ENCODE measurements at places on chromosomes 7 and 10.

DNA sequence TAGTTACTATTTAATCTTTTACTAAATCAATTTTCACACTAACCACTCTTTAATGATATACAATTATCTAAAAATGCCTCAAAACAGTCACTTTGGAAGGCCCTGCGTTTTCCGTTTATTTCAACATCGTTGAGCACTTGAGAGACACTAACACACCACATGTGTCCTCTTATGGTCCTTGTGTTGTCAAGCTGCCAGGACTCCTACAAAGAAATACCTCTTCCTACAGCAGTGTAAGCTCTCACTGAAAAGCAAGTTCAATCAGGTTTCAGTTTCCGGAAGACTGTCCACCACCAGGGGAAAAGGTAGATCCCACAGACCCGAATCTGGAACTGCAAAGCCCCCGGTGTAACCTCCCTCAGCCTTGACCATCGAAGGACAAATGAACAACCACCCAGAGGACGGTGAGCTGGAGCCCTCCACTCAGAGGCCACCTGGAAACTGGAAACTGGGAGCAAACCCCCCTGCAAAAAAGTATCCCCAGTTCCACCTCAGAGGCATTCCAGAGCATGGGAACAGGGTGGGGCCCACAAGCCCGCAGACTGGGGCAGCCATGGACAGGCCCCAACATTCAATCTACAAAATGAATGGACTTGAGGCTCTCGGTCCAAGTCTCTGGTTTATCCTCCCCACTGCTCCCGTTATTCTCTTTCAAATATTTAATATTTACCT lies 37.6 kb downstream of the KCNH2 start:
- no peak overlapping the region for H3K27ac ChIP-seq
- H3K36me3 ChIP-seq, result no peaks in the 10 kb centered on the region
- no peak overlapping the region for H3K4me3 ChIP-seq

GRCh38 chr7:23863209-23863787 lies 153.3 kb downstream of the STK31 start:
- peak; percentile 4 for DNase-seq
- no peak overlapping the region for H3K27ac ChIP-seq
- no peaks in the 10 kb centered on the region for H3K4me1 ChIP-seq
- peaks cover 7% of the 10 kb centered on the region for H3K27me3 ChIP-seq

DNA sequence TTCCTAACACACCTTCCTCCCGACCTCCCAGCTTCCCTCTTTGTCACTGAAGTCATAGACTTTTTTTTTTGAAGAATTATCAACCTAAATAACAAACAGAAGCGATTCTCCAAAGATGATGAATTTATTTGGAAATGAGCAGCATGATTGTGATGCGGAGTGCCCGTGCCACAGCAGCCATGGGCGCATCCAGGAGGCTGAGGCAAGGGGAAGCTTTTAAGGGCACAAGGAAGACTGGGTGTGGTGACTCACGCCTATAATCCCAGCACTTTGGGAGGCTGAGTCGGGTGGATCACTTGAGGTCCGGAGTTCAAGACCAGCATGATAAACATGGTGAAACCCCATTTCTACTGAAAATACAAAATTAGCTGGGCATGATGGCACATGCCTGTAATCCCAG lies 16.2 kb upstream of the GIMAP8 start:
- DNase-seq, result no peak
- H3K4me3 ChIP-seq, result no peak overlapping the region
- H3K36me3 ChIP-seq, result no peaks in the 10 kb centered on the region
- H3K27ac ChIP-seq, result no peak overlapping the region
- no peaks in the 10 kb centered on the region for H3K27me3 ChIP-seq

- H3K4me3 ChIP-seq, result no peak overlapping the region
- no peak for DNase-seq
- peaks cover 9% of the 10 kb centered on the region for H3K4me1 ChIP-seq
- no peak overlapping the region for H3K27ac ChIP-seq
Observed at GRCh38 chr10:8193546-8193945, 139.1 kb downstream of the GATA3 start.

GRCh38 chr10:6743291-6743849 lies 163.3 kb upstream of the PRKCQ start:
- no peaks in the 10 kb centered on the region for H3K36me3 ChIP-seq
- H3K27ac ChIP-seq, result no peak overlapping the region
- H3K27me3 ChIP-seq, result peaks cover 14% of the 10 kb centered on the region
- H3K4me3 ChIP-seq, result no peak overlapping the region
- H3K4me1 ChIP-seq, result no peaks in the 10 kb centered on the region

DNA sequence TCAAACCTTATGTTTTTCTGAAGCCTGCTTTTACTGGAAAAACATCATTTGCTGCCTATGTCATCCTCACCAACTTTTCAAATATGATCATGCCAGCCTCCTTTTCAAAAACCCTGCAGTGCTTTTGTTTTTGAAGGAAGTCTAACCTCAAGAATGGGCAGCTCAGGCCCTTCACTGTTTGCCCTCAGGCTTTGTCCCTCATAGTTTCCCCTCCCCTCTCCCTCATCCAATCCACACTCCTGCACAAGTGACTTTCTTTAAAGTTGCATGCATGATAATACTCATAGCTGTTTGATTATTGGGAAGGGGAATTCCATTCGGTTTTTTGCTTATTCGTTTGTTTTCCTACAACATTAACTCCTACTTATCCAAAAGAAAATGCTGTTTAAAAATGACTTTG lies 219.4 kb downstream of the SEMA3E start:
- no peaks in the 10 kb centered on the region for H3K27me3 ChIP-seq
- no peaks in the 10 kb centered on the region for H3K4me1 ChIP-seq
- H3K4me3 ChIP-seq, result no peak overlapping the region
- no peak for DNase-seq
- no peaks in the 10 kb centered on the region for H3K36me3 ChIP-seq

GRCh38 chr10:100962351-100963080 lies 6.8 kb upstream of the SEMA4G start:
- H3K27me3 ChIP-seq, result no peaks in the 10 kb centered on the region
- no peaks in the 10 kb centered on the region for H3K4me1 ChIP-seq

- H3K4me1 ChIP-seq, result no peaks in the 10 kb centered on the region
- no peaks in the 10 kb centered on the region for H3K36me3 ChIP-seq
- H3K27me3 ChIP-seq, result peaks cover 8% of the 10 kb centered on the region
- no peak overlapping the region for H3K27ac ChIP-seq
- H3K4me3 ChIP-seq, result no peak overlapping the region
- DNase-seq, result no peak
Observed at GRCh38 chr7:67636348-67637022, 639.9 kb downstream of the TYW1 start.

- H3K27ac ChIP-seq, result no peak overlapping the region
- H3K27me3 ChIP-seq, result no peaks in the 10 kb centered on the region
- no peaks in the 10 kb centered on the region for H3K4me1 ChIP-seq
- H3K4me3 ChIP-seq, result no peak overlapping the region
- H3K36me3 ChIP-seq, result no peaks in the 10 kb centered on the region
Observed at GRCh38 chr7:82294865-82295264, 148.7 kb downstream of the CACNA2D1 start.

GRCh38 chr7:117667456-117667855 lies 187.6 kb downstream of the CFTR start:
- peaks cover 2% of the 10 kb centered on the region for H3K27me3 ChIP-seq

GRCh38 chr7:13322126-13322525 lies 634.7 kb downstream of the ARL4A start:
- H3K4me3 ChIP-seq, result no peak overlapping the region
- DNase-seq, result no peak
- no peaks in the 10 kb centered on the region for H3K27me3 ChIP-seq

DNA sequence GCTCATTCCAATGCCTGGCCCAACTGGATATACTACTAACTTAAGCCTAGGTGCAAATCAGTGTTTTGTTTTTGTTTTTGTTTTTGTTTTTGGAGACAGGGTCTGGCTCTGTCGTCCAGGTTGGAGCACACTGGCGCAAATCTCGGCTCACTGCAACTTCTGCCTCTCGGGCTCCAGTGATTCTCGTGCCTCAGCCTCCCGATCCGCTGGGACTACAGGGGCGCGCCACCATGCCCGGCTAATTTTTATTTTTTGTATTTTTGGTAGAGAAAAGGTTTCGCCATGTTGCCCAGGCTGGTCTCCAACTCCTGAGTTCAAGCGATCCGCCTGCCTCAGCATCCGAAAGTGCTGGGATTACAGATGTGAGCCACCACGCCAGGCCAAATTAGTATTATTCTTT lies 1.6 kb downstream of the PPP3CB start:
- H3K27me3 ChIP-seq, result no peaks in the 10 kb centered on the region
- H3K27ac ChIP-seq, result peak overlapping the region; percentile 12
- H3K36me3 ChIP-seq, result peaks cover 5% of the 10 kb centered on the region
- H3K4me3 ChIP-seq, result peak overlapping the region; percentile 68
- no peak for DNase-seq

DNA sequence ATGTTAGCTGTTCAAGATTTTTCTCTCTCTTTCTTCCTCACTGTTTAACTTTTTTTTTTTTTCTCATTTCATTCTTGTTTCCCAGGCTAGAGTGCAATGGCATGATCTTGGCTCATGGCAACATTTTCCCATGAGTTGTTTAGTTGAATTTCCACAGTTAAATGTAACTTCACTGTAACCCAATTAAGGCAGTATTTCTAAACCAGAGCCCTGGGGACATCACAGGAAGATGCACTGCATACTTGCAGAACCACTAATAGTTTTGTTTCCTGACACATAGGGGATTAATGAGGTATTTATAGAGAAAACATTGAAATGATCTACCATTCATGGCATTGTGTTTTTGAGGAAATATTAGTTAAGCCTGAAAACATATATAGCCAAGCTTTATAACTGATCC lies 795.6 kb upstream of the GHITM start:
- no peak overlapping the region for H3K4me3 ChIP-seq
- no peaks in the 10 kb centered on the region for H3K36me3 ChIP-seq
- DNase-seq, result no peak

DNA sequence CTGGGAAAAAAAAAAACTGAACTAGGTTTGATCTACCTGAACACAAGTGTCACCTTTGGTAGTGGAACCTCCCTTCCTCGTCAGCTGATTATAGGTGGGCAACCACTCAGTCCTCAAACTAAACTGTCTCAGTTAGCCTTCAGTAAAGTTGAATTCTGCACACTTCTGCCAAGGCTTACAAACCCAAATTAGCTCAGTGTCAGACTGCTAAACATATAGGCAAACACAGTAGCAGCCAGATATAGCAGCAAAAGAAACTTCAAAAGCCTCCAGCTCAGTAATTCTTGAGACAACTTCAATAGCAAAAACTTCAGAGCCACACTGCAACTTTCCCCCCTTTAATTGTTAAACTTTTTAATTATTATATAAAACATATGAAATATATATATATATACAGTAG lies 956.9 kb downstream of the XPNPEP1 start:
- H3K36me3 ChIP-seq, result no peaks in the 10 kb centered on the region
- H3K27me3 ChIP-seq, result no peaks in the 10 kb centered on the region
- DNase-seq, result no peak
- no peak overlapping the region for H3K27ac ChIP-seq
- no peak overlapping the region for H3K4me3 ChIP-seq

DNA sequence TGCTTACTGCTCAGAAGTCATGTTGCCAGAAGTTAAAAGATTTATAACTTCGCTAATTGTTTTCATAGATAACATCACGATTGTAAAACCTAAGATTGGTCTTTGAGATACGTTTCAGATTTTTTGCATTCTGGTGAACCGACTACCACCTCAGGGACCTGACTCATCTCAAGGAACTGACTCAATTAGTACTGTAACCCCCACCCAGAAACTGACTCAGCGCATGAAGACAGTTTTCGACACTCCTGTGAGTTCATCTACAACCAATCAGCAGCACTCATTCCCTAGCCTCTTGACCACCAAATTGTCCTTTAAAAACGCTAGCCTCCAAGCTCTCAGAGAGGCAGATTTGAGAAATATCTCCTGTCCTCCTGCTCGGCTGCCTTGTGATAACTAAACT lies 72.3 kb downstream of the ELMO1 start:
- no peaks in the 10 kb centered on the region for H3K27me3 ChIP-seq
- H3K27ac ChIP-seq, result no peak overlapping the region
- no peak for DNase-seq

GRCh38 chr10:15370856-15371701 lies at the start of gene FAM171A1:
Gene FAM171A1 (minus strand): TSS chr10:15371289. CDS start chr10:15371052, 237 bp downstream.
- H3K27ac ChIP-seq, result peak within 1 kb of the TSS; percentile 38
- no peaks in the 10 kb centered on the region for H3K36me3 ChIP-seq
- H3K4me1 ChIP-seq, result peaks cover 9% of the 10 kb centered on the region
- peak within 1 kb of the TSS; percentile 82 for H3K4me3 ChIP-seq

- H3K27me3 ChIP-seq, result no peaks in the 10 kb centered on the region
- H3K4me3 ChIP-seq, result peak overlapping the region; percentile 87
- DNase-seq, result no peak
- peaks cover 9% of the 10 kb centered on the region for H3K36me3 ChIP-seq
- H3K27ac ChIP-seq, result peak overlapping the region; percentile 89
- H3K4me1 ChIP-seq, result peaks cover 36% of the 10 kb centered on the region
Observed at GRCh38 chr7:151342102-151342646, 562 bp downstream of the NUB1 start.

GRCh38 chr10:113933894-113934532 lies 79.6 kb downstream of the NHLRC2 start:
- no peak overlapping the region for H3K27ac ChIP-seq
- no peaks in the 10 kb centered on the region for H3K4me1 ChIP-seq
- no peak overlapping the region for H3K4me3 ChIP-seq
- H3K36me3 ChIP-seq, result no peaks in the 10 kb centered on the region
- peaks cover 12% of the 10 kb centered on the region for H3K27me3 ChIP-seq

DNA sequence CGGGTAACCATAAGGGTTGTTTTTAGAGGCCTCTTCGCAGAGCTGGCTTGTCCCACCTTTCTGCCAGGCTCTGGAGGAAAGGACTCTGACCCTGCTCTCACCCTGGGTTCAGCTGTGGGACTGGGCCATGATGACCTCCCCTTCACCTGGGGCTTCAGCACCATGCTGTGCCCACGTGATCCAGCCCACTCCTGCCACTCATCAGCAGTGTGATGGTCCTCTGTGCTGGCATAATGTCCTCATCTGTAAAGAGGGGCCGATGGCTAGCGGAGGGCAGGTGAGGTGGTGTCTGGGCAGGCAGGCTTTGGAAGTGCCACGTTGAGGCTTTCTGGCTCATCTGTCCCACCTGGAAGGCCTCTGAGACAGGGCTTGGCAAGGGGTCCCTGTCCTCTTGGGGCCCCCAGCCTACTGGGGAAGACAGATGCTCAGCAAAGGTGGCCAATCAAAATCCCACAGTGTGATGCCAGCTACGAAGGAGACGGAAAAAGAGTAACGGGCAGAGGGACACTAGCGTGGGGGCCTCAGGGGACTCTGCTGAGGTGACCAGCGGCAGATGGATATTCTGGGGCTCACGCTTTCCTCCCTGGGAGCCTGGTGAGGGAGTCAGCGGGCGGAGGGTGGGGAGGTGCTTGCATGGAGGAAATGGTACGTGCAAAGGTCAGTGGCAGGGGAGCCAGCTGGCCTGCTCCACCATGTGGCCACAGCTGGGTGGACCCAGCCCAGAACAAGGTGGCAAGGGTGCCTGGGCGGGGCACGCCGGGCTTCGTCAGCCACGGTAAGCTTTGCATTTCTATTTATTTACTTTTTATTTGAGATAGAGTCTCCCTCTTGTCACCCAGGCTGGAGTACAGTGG lies 5.4 kb downstream of the LRWD1 start:
- no peaks in the 10 kb centered on the region for H3K27me3 ChIP-seq
- DNase-seq, result no peak
- H3K4me3 ChIP-seq, result no peak overlapping the region
- no peak overlapping the region for H3K27ac ChIP-seq
- peaks cover 16% of the 10 kb centered on the region for H3K4me1 ChIP-seq

- H3K36me3 ChIP-seq, result peaks cover 8% of the 10 kb centered on the region
- no peaks in the 10 kb centered on the region for H3K27me3 ChIP-seq
- no peak for DNase-seq
- H3K4me1 ChIP-seq, result peaks cover 70% of the 10 kb centered on the region
- H3K4me3 ChIP-seq, result peak overlapping the region; percentile 77
- H3K27ac ChIP-seq, result peak overlapping the region; percentile 27
Observed at GRCh38 chr7:135978624-135979023, 1.5 kb upstream of the MTPN start.

- no peak for DNase-seq
- H3K27me3 ChIP-seq, result no peaks in the 10 kb centered on the region
- no peaks in the 10 kb centered on the region for H3K4me1 ChIP-seq
- no peak overlapping the region for H3K27ac ChIP-seq
Observed at GRCh38 chr10:5960070-5960972, 17.0 kb downstream of the IL15RA start.

Measured in naive thymus-derived CD8-positive, alpha-beta T cell (primary cell).